T-helper 17 cell (primary cell): ENCODE measurements at places on chromosomes 4 and X. TPM values are rescaled to one million over a fixed set of nuclear protein-coding genes. Genes with fewer than 3 reads are reported as not detected.
A peak's percentile ranks its signal among the peaks of the same experiment; 100 is the strongest.

Gene GATA1
- total RNA-seq, result 7.6 TPM

Gene FAM9C
- total RNA-seq, result not detected

- H3K4me3 ChIP-seq, result no peak overlapping the region
- no peak overlapping the region for H3K27ac ChIP-seq
- DNase-seq, result no peak
- H3K27me3 ChIP-seq, result no peaks in the 10 kb centered on the region
- no peaks in the 10 kb centered on the region for H3K4me1 ChIP-seq
- no peaks in the 10 kb centered on the region for H3K36me3 ChIP-seq
Measured at GRCh38 chr4:61298178-61298740, 98.1 kb downstream of the ADGRL3 start.

DNA sequence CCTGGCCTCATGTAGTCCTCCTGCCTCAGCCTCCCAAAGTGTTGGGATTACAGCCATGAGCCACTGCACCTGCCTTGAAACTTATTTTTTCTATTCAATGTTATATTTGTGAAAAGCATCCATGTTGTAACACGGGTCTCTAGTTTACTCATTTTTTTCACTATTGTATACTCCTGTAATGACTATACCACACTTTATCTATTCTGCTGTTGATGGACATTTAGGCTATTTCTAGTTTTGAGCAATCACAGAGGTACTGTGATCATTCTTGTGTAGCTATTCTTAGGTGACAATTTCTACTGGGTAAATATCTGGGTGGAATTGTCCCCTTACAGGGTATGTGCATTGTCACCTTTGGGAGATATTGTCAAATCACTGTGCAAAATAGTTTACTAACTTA is 3.6 kb downstream of the DRP2 start:
- DNase-seq, result no peak
- H3K4me1 ChIP-seq, result peaks cover 6% of the 10 kb centered on the region
- no peak overlapping the region for H3K27ac ChIP-seq
- H3K36me3 ChIP-seq, result no peaks in the 10 kb centered on the region

- peaks cover 12% of the 10 kb centered on the region for H3K4me1 ChIP-seq
- peak overlapping the region; percentile 91 for H3K4me3 ChIP-seq
- H3K36me3 ChIP-seq, result peaks cover 2% of the 10 kb centered on the region
- H3K27me3 ChIP-seq, result peaks cover 52% of the 10 kb centered on the region
- DNase-seq, result no peak
Measured at GRCh38 chr4:144647590-144647989, 1.6 kb downstream of the HHIP start.

DNA sequence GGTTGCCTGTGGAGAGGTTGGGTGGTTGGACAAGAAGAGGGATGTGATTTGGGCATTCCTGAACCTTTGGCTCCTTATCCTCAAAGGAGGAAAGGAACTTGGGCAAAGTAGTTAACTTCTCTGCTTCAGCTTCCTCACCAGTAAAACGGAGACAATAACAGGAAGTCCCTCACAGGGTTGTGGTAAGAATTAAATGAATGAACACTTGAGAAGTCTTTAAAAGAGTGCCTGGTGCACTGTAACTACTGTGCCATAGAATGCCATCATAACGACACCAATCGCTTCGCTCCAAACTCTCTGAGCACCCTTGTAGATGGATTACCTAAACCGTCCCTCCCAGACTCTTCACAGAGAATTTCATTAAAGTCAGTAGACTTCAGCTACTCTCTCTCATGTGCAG is 10.5 kb downstream of the ZCCHC18 start:
- H3K27ac ChIP-seq, result peak overlapping the region; percentile 45
- DNase-seq, result no peak
- no peaks in the 10 kb centered on the region for H3K27me3 ChIP-seq
- H3K4me3 ChIP-seq, result peak overlapping the region; percentile 63
- peaks cover 19% of the 10 kb centered on the region for H3K4me1 ChIP-seq

GRCh38 chr4:185542626-185543315 is 7.5 kb upstream of the PDLIM3 start:
- DNase-seq, result no peak
- no peaks in the 10 kb centered on the region for H3K4me1 ChIP-seq
- peaks cover 3% of the 10 kb centered on the region for H3K36me3 ChIP-seq
- no peak overlapping the region for H3K27ac ChIP-seq
- H3K4me3 ChIP-seq, result no peak overlapping the region
- H3K27me3 ChIP-seq, result peaks cover 23% of the 10 kb centered on the region

GRCh38 chrX:107273795-107274194 is 67.4 kb downstream of the DNAAF6 start:
- no peaks in the 10 kb centered on the region for H3K4me1 ChIP-seq
- no peaks in the 10 kb centered on the region for H3K36me3 ChIP-seq
- no peak overlapping the region for H3K4me3 ChIP-seq
- H3K27ac ChIP-seq, result no peak overlapping the region
- no peak for DNase-seq

GRCh38 chr4:128725405-128726055 is 84.0 kb upstream of the JADE1 start:
- H3K27ac ChIP-seq, result no peak overlapping the region
- H3K36me3 ChIP-seq, result no peaks in the 10 kb centered on the region
- no peaks in the 10 kb centered on the region for H3K4me1 ChIP-seq

GRCh38 chr4:17082186-17082585 is 183.7 kb upstream of the LDB2 start:
- peaks cover 13% of the 10 kb centered on the region for H3K27me3 ChIP-seq
- H3K4me3 ChIP-seq, result no peak overlapping the region
- no peak for DNase-seq
- no peaks in the 10 kb centered on the region for H3K36me3 ChIP-seq
- H3K27ac ChIP-seq, result no peak overlapping the region

DNA sequence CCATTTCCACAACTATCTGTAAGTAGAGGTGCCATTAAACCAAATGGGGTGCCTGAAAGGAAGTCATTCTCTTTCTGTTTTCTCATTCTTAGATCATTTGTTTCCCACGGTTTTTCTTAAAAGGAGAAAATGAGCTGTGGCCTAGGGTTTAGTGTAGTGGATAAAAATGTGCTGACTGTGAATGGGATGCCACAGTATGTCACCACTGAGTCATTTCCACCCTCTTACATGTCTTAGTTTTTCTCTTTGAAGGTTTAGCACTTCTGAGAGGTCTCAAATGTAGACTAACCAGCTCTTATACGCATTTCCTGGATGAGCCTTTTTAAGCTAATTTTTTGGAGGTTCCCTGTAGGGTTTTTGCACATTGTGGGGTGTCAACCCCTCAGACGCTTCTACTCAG is 244.5 kb upstream of the SPANXN1 start:
- H3K27me3 ChIP-seq, result no peaks in the 10 kb centered on the region
- no peak overlapping the region for H3K27ac ChIP-seq
- H3K4me3 ChIP-seq, result no peak overlapping the region
- H3K4me1 ChIP-seq, result no peaks in the 10 kb centered on the region
- DNase-seq, result no peak
- no peaks in the 10 kb centered on the region for H3K36me3 ChIP-seq
